T-helper 2 cell (primary cell): ENCODE measurements at places on chromosomes 1 and 21.
A peak's percentile ranks its signal among the peaks of the same experiment; 100 is the strongest.

- DNase-seq: no peak
These were observed 34.6 kb upstream of the C1orf87 start for GRCh38 chr1:60108196-60108595.

- DNase-seq: no peak
These were observed 24.0 kb downstream of the SPATA21 start for GRCh38 chr1:16413191-16413590.

DNA sequence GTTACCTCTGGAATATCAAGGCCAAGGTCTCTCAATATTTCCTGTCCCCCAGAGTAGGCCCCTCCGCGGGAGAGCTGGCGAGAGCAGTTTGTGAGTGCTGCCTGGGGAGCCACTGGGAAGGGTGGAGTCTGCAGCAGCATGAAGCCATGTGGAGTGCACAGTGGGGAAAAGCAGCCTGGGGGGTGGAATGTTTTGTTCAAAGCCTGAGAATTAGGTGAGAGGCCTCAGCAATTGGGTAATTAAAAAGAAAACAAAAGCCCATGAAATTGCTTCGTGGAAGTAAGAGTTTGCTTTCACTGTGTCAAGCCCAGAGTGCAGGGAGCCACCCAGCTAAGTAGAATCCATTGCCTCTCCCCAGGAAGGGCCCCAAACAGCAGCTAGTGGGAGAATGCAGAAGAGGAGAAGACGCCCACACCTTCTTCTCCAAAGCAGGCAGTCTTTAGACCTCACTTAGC, 30.2 kb upstream of the DISC1 start:
- DNase-seq: no peak

GRCh38 chr1:93625582-93626327, 55.9 kb downstream of the BCAR3 start:
- DNase-seq: no peak

- DNase-seq: no peak
These were observed 115.5 kb upstream of the ZNF644 start for GRCh38 chr1:91137173-91137852.

- DNase-seq: no peak
These were observed 255.9 kb downstream of the CAMTA1 start for GRCh38 chr1:7040969-7041695.

DNA sequence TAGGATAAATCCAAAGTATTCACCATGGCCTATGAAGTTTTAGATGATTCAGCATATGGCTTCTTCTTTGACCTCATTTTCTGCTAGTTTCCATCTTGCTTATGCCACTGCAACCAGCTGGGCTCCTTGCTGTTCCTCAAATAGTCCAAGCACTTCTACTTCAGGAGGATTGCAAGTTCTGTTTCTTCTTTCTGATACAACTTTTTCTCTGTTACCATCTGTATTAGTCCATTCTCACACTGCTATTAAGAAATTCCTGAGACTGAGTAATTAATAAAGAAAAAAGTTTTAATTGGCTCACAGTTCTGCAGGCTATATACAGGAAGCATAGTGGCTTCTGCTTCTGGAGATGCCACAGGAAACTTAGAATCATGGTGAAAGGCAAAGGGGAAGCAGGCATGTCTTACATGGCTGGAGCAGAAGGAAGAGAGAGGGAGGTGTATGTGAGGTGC, 20.3 kb downstream of the PTGS2 start:
- no peak for DNase-seq

DNA sequence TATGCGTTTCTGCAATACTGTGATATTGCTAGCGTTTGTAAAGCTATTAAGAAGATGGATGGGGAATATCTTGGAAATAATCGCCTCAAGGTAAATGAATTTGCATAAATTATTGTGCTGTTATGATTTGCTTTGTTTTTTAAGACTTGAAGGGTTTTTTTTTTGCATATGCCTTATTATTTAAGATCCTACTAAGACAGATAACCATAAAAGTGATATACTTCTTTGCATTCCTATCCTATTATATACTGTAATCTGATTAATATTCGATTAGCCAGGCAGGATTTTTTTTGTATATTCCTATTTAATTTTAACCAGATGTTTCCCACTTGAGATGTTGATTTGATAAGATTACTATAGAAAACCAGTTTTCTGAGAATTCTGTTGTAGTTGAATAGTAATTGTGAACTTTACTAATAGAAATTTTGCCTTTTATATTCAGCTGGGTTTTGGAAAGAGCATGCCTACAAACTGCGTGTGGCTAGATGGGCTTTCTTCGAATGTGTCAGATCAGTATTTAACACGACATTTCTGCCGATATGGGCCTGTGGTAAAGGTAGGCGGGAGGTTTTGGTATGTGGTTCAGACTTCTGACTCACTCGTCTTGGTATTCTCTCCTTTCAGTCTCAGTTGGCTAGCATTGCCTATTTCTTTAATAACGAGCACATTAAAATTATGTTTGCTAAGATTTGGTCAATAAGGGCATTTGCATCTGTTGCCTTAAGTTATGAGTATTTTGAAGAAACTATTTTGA, 56.8 kb downstream of the ZBTB17 start:
- DNase-seq: peak; percentile 50

DNA sequence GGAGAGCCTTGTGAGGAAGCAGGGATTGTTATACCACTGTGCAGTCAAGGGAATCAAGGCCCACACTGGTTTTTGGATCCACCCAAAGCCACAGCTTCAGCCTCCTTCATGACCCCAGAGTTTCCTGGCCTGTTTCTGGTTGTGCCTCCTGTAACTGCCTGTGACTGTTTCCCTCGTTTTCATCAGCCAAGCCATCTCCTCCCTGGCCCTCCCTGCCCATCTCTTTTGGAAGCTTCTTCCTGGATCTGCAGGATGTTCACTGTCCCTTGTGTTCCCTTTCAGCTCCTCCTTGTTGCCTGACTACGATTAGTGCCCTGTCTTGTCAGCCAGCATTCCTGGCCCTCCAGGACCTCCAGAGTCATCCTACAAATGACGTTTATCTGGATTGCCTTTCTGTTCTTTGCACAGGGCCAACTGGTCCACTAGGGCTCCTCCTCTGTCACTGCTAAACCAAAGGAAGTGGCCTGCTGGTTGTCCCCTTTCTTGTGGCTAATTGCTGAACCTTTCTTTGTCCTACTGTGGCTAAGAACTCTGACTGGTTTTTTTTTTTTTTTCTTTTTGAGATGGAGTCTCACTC, 17.9 kb downstream of the SFT2D2 start:
- DNase-seq: peak; percentile 8

DNA sequence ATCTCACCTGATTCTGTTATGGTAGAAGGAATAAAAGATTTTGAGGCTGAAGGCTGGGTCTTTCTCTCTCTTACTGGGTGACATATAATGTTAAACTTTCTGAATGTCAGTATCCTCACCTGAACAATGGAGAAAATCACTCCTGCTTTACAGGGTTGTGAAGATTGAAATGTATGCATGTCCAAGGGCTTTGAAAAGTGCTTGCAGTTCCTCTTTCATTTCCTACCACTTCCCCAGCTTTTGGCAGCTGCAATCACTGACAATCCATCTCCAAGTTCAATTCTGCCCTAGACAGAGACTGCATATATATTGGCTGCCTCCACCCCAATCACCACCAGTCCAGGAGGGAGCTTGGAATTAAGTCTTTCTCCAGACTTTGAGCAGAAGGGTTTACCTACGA, 39.8 kb downstream of the FAM78B start:
- DNase-seq: no peak
